ENCODE measurements at places on chromosomes 2 and 18.

- no peak for DNase-seq
These were observed 230.8 kb upstream of the VWC2L start for GRCh38 chr2:214180071-214180470.

GRCh38 chr2:111116843-111117597 is 3.7 kb upstream of the BCL2L11 start:
- DNase-seq, result peak; percentile 72

DNA sequence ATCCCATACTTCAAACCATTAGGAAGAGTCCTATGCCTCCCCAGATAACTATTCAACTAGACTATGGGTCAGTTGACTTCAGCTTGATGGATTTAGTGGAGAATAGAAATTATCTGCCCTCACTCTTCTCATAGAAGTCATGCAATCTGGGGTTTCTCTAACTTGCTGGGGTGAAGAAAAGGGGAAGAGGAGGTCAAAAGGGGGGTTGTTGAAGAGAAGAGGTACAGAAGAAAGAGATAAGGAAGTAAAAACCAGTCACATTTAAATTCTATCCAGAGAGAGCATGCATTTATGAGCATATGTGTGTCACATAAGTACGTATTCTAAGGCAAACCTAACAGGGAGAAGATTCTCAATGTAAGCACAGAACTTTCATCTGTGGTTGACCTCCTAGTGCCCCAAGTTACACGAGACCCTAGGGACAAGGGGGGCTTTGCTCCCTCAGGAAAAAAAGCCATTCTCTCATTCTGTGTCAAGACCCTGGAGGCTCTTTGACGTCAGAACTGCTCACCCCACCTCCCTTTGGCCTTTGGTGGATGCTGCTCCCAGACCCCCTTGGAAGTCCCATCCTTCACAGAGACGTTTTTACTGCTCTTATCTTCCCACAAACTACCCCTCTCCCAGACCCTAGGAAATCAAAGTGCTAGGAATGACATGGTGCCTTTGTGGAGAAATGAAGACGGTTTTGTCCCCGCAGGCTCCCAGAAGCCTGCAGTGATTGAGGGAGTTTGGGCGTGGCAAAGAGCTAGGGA is 236.8 kb upstream of the TNP1 start:
- DNase-seq, result no peak

DNA sequence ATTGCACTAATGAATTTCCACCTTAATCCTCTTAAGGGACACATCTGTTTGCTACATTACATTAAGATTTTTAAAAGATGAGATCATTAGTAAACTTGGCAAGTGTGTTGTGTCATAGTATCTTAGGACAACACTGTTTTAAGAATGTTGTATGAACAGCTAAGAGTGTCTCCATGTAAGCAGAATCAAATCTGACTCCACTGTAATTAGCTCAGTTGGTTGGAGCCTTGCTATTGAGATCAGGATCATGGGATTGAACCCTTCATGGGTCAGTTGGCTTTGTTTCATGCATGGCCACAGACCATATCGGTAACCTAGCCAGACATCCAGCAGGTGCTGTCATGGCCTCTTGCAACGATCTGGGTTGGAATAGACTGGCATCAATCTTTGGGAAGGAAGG is 5.2 kb downstream of the FHOD3 start:
- DNase-seq, result no peak

GRCh38 chr2:2812648-2813047 is 481.6 kb upstream of the MYT1L start:
- DNase-seq, result no peak

DNA sequence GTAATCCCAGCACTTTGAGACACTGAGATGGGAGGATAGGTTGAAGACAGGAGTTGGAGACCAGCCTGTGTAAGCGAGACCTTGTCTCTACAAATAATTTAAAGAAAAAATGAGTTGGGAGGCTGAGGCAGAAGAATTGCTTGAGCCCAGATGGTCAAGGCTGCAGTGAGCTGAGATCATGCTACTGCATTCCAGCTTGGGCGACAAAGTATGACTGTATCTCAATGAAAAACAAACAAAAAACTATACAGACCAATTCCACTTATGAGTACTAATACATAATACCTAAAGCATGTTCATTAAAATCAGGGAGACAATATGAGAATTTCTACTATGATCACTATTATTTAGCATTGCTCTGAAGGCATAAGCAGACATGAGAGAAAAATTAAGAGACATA is 12.6 kb downstream of the RNF149 start:
- no peak for DNase-seq

- no peak for DNase-seq
These were observed 431 bp upstream of the CNRIP1 start for GRCh38 chr2:68320118-68320641.

DNA sequence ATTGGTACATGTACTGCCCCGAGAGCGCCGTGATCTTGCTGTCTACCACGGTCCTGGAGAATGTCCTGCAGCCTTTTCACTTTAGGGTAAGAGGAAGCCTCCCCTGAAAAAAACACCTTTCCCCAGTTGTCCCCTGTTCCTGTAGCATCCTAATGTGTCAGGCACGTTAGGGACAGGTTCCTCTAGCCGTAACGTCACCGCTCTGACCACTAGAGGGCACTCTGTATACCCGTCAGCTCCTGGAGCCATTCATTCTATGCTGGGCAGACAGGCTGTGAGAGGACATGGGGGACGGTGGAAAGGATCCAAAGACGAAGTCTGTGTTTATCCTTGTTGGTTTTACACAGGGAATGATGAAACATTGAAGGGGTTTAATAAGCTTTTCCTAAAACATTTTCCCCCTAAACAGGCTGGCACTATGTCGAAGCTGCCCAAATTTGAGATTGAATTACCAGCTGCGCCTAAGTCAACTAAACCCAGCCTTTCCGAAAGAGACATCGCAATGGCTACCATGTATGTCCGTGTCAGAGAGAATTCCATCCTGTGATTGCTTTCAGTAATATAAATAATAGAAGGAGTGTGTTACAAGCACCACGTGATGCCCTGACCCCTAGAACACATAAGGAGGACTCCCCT is 12.7 kb downstream of the RMC1 start:
- peak; percentile 76 for DNase-seq

GRCh38 chr2:198097630-198098029 is 293.2 kb downstream of the PLCL1 start:
- DNase-seq, result no peak

GRCh38 chr2:229521576-229521975 is 192.8 kb downstream of the DNER start:
- no peak for DNase-seq

- no peak for DNase-seq
These were observed 73.6 kb downstream of the DDX1 start for GRCh38 chr2:15665067-15665942.

DNA sequence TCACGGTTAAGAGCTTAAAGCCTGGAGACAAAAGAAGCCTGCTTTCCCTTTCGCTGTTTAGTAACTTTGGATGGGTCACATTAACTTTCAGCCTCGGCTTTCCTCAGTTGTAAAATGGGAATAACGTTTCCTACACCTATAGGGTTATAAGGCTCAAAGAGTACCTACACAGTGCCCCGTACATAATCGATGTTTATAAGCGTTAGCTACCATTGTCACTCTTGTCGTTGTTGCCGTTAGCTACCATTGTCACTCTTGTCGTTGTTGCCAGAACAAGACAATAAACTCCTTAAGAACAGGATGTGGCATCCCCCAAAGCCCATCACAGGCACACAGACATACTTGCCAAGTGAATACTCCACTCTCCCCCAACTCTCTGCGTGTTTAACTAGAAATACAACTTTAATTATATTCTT is 901 bp upstream of the MFSD6 start:
- no peak for DNase-seq
